Fibroblast of skin of back (primary cell): ENCODE measurements at places on chromosomes 7 and 10.

GRCh38 chr10:127059314-127059713, 137.1 kb downstream of the INSYN2A start:
- no peak for DNase-seq

DNA sequence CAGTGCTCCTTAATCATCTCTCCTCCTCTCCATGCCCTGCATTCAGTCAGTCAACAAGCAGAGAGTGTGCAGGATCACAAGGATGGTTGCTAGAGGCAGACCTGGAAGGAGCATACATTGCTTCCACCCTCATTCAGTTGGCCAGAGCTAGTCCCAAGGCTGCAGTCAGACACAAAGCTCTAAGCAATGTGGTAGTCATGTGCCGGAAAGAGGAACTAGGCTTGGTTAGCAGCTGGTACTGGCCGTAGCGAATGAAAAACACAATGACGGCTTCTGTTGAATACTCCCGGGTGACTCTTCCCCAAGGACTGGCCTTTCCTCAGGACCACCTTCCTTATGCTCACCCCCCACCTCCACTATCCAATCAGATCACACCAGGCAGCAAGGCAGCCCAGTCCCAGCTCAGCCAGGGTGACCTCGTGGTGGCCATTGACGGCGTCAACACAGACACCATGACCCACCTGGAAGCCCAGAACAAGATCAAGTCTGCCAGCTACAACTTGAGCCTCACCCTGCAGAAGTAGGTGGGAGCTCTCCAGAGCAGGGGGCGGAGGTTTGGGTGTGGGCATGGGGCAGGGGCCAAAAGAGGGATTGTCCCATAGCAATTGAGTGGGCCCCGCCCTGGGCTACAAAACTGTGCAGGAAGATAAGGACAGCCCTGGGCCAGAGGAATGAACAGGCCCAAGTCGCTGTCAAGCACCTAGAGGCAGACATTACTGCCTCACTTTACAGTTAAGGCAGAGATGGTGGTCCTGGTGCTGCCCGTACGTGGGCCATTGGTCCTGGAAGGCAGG, 10.9 kb downstream of the LDB3 start:
- no peak for DNase-seq

DNA sequence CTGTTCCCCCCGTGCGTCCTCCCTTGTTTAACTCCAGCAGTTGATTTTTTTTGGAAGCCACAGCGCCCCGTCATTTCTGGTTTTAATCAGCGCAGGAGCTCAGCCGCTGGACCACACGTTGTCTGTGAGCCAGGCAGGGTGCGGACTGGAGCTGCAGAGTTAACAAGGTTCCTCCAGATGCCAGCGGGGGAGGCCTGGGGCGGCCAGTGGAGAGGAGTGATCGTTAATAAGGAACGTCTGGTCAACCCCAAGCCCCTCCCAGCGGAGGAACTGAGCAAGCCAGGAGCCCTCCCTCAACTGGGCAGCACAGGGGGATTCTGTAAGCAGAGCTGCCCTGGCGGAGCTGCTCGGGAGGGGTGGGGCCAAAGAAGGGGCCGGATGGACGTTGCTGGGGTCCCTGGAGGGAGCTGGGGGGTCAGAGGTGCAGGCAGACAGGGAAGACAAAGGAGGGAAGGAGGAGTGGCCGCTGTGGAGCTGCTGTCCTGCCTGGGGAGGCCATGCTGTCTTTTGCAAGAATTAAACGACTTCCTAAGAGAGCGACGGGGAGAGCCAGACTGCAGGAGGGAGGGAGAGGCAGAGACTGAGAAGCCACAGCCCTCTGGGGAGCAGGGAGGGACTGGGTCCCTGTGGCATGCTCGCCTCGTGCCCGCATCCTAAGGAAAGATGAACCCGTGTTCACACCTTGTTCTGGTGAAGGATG, 537.1 kb upstream of the FOXK1 start:
- peak; percentile 55 for DNase-seq

GRCh38 chr7:135169141-135169963, 1.2 kb downstream of the CYREN start:
- DNase-seq, result peak; percentile 38

DNA sequence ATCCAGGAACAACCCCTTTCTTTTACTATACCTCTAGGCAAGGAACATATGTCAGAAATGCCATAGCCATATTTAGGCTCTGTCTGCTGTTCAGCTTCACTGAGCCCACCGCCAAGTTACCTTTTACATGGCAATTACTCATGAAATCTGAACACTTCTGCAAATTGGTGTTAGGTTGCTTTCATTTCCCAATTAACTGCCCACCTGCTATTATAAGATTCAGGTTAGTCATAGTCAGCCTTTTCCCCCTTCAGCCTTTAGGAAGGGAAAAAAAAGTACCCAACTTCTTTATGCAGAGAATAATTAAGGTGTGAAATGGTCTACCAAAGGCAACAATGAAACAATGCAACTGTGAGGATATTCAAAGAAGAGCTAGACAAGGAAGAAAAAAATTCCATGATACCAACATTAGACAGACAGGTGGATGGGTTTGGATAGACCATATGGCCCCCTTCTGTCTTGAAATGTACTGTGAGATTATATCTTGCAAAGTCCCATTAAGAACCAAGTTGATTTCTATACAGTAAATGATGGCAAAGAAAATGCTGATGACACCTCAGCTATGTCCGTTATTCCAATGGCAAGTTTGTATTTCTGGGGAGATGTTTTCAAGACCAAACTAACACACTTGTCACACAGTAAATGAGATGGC, 442.1 kb upstream of the NRP1 start:
- no peak for DNase-seq
